ENCODE measurements at places on chromosomes 2 and 18.

DNA sequence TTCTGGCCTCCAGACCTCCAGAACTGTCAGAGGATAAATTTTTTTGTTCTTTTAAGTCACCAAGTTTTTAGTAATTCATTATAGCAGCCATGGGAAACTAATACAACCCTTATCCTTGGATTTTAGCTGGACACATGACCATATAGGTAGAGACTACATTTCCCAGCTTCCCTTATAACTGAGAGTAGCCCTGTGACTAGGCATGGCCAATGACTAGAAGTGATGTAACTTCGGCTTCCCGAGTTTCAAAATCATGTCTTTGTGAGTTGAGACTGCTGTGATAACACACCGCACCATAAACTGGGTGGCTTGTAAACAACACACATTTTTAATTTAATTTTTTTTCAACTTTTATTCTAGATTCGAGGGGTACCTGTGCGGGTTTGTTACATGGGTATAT lies 134.0 kb upstream of the SERTAD2 start:
- DNase-seq: no peak

DNA sequence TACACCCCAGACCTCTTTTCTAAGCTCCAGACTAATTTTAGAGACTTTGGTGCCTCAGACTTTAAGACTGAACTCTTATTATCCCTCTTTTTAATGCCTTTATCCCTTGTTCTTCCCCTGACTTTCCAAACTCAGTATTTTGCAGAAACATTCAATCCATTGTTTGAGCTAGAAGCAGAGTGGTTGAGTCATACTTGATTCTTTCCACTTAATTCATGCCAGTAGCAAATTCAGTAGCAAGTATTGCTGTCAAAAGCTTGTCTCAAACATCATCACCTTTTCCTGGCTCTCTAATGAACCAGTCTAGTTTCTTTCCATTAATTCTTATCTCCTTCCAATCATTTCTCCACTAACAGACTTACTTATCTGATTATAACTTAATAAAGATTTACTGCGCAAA lies 699.7 kb upstream of the ZNF804A start:
- DNase-seq: no peak

DNA sequence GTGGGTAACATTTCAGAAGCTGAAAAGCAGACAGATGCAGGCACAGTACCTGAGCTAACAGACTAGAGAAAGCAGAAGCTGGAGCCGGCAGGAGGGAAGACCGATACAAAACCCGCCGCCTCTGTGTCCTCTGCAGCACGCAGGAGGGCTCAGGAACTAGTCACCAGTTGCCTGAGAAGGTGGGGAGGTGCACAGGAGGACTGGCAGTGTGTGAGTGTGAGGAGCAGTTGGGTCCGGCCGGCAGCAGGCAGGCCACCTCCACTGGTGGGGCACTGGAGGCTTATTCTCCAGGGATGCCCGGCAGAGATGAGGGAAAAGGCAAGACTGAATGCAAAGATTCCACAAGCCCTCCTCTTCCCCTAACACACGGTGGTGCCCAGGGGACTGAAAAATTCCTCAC lies 18.2 kb downstream of the ERCC3 start:
- no peak for DNase-seq

DNA sequence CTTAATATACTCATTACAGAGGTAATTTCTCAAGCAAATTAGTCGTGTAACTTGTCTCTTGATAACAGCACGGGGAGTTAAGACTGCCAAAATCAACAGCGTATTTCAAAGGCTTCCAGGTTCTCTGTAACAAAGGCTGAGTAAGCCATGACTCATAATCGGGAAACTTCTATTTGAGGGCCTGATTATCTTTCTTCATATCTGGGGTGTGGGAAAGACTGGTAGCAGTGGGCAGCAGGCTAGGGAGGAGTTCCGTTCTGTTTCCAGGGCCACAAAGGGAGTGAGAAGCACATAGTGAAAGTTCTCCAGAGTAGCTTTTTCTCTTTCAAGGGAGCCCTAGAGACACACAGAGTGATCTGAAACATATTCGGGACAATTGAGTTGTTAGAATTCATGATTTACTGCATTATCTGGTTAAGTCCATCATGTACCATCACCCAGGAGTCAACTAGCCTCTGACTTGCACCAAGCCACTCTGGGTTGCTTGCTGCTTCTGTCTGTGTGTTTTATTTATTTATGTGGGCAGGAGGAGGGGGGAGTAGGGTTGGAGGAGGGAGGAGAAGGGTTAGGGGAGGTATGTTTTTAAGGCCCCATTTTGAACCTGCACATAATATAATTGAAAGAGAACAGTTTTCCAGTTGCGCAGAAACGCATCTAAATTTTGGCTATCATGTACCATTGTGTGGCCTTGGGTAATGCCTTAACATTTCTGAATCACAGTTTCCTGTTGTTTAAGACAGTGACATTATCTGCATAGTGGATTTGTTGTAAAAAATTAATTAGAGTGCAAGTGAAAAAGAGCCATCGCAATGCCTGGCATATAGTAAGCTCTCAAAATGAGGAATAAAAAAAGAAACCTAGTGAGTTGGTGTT lies 80.5 kb upstream of the ITPRID2 start:
- DNase-seq: peak; percentile 62

GRCh38 chr2:221671515-221671914 lies 99.4 kb upstream of the EPHA4 start:
- no peak for DNase-seq

DNA sequence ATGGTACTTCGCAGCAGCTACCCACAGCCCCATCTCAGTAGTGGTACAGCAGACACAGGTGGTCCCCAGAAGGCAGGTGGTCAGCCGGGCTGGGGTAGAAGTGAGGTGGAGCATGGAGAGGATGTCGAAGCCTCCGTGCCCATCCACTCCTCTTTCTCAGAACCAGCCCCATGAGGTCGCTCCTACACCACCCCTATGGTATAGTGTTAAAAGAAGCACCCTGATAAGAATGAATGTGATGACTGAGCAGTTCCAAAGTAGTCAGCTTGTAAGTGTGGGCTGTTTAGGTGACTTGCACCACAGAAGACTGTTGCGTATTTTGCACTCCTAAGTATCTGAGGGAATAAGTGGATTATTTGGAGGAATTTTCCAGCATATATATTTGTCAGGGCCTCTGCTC lies 111.3 kb downstream of the WDSUB1 start:
- DNase-seq: no peak

DNA sequence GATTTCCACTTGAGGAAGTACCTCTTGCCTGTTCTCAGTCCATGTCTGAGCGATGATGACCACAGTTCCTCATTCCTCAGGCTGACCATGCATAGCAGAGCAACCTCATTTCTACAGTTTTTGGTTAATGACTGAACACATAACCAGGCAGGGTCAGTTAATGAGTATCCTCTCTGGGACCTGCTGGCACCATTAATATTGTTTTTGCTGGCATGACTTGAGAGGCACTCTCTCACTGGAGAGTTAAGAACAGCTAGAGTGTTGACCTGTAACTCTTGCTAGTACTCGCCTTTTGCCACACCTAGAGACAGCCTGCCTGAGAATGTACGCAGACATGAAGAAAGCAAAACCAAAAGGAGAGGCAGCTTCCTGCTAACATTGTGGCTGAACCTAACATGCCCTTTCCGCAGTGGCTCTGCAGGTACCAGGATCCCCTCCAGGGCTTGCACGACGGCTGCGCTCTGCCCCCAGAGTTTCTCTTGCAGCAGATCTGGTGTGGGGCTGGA lies 23.9 kb downstream of the PECR start:
- no peak for DNase-seq

- DNase-seq: no peak
Measured at GRCh38 chr2:214098811-214099210, 312.0 kb upstream of the VWC2L start.

- no peak for DNase-seq
Measured at GRCh38 chr18:36389811-36390581, 92.5 kb downstream of the FHOD3 start.

- no peak for DNase-seq
Measured at GRCh38 chr18:39424261-39424660, 1858.7 kb upstream of the CELF4 start.

GRCh38 chr18:22933966-22934423 lies 867 bp downstream of the RBBP8 start:
- no peak for DNase-seq

GRCh38 chr18:11245879-11246278 lies 96.5 kb upstream of the PIEZO2 start:
- DNase-seq: no peak

Data from NCI-H1105 treated with DMSO at 0.1 percent for 48 hours (cell line).